ENCODE measurements at places on chromosomes 12 and 14. TPM values are rescaled to one million over a fixed set of nuclear protein-coding genes. Genes with fewer than 3 reads are reported as not detected.

RHEBL1 gene
- total RNA-seq: not detected

AMHR2 gene
- not detected for total RNA-seq

TAS2R30 gene
- total RNA-seq: 11.8 TPM

SLC24A4 gene
- total RNA-seq: 0.75 TPM

GRCh38 chr14:102930753-102931579 is 8.5 kb downstream of the AMN start:
- DNase-seq: no peak

DNA sequence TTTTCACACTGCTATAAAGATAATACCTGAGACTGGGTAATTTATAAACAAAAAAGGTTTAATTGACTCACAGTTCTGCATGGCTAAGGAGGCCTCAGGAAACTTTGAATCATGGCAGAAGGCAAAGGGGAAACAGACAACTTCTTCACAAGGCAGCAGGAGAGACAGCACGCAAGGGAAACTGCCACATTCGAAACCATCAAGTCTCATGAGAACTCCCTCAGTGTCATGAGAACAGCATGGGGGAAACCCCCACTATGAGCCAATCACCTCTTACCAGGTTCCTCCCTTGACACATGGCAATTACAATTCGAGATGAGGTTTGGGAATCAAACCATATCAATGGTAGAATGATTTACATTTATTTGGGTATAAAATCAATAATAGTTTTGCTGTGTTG is 558.5 kb downstream of the TMTC2 start:
- no peak for DNase-seq

DNA sequence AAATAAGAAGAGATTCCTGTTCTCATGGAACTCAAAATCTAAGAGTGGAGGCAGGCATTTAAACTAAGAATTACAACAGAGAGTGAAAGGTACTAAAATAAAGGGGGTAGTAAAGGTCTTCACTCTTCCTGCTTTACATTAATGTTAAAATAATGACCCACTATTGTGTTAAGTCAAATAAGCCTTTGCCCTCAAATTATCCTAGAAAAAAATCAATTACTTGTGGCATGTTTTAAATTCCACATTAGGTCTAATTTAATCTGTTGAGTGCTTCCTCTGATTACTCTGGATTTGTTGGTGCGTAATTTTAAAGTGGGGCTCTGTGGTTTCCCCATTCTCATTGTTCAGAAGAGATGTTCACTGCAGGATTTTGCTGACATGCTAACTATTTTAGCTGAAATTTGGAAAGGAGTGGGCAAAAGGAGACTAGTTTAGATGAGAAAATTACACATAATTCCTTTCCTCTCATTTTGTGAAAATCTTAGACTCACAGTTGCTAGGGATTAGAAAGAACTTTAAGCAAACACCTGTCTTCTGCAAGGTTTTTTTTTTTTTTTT is 35.5 kb downstream of the BTG1 start:
- DNase-seq: no peak

- DNase-seq: no peak
Observed at GRCh38 chr12:96585977-96586376, 96.6 kb downstream of the CFAP54 start.

GRCh38 chr14:75277008-75277814 is 1.4 kb upstream of the FOS start:
- peak; percentile 88 for DNase-seq

DNA sequence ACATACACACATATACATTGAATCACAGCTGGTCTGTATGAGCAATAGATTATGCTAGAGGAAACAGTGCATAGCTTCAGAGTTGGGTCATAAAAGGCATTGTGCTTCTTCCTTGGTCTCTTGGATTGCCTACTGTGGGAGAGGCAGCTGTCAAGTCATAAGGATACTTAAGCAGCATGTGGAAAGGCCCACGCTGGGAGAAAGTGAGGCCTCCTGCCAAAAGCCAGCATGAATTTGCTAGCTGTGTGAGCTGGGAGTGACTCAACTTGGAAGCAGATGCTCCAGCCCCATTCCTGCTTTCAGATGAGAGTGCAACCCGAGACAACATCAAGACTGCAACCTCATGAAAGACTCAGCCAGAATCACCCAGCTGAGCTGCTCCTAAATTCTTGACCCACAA is 311.9 kb upstream of the TBX3 start:
- DNase-seq: no peak

- DNase-seq: no peak
Observed at GRCh38 chr14:77640756-77641533, 24.5 kb upstream of the SPTLC2 start.

GRCh38 chr12:6626654-6627283 is 9.0 kb downstream of the LPAR5 start:
- DNase-seq: no peak

- no peak for DNase-seq
Observed at GRCh38 chr14:28482251-28483040, 284.1 kb upstream of the FOXG1 start.

- DNase-seq: no peak
Observed at GRCh38 chr14:99752486-99753121, 40.6 kb upstream of the EML1 start.

DNA sequence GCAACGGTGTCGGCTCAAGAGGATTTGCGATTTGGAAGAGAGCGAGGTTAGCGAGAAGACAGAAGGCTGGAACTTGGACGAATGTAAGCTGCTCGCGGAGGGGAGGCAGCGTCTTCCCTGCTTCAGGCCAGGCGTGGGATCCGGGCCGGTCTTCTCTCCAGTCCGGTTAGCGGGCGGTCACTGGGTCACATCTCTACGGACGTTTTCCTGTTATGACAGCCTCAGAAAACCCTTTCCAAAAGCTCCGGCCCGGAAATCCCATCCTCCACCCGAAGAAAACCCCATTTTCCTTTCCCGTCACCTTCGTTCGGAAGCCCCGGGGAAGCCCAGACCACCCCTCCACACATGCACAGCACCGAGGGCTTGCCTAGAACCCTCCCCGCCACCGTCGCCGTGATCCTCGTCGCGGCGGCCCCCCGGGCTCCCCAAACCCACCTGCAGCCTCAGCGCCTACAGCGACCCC is 268 bp downstream of the NDUFB1 start:
- no peak for DNase-seq

DNA sequence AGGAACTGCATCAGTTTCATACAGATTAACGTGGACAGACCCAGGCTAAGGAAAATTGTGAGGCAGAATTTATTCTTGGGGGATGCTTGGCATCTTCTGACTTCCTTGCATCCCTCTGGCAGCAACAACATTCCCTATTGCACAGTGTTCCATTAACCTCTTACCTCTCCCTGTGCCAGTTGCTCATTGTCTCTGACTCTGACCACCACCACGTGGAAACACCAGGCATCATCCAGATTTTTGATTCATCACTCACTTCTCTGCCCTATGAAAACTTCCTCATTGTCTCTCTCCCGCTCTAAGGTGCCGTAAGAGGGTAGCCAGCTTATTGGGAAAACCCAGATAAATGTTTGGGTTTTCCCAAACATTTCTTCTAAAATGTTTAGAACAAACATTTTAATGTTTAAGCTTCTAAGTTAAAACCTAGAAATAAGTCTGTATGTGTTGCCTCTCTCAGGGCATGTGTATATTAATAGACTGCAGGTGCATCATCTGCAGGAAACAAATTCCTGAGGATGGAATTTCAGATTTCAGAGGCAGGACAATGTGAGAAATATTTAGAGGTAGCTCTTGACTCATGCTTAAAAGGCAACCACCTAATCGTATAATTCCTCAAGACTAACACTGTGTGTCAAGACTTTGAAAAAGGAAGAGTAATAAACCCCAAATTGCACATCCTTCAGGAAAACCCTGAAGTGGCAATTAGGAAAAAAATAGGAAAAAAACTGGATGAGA is 64.5 kb upstream of the SLC35F4 start:
- DNase-seq: no peak

- no peak for DNase-seq
Observed at GRCh38 chr12:103844305-103844704, 3.3 kb upstream of the NT5DC3 start.

DNA sequence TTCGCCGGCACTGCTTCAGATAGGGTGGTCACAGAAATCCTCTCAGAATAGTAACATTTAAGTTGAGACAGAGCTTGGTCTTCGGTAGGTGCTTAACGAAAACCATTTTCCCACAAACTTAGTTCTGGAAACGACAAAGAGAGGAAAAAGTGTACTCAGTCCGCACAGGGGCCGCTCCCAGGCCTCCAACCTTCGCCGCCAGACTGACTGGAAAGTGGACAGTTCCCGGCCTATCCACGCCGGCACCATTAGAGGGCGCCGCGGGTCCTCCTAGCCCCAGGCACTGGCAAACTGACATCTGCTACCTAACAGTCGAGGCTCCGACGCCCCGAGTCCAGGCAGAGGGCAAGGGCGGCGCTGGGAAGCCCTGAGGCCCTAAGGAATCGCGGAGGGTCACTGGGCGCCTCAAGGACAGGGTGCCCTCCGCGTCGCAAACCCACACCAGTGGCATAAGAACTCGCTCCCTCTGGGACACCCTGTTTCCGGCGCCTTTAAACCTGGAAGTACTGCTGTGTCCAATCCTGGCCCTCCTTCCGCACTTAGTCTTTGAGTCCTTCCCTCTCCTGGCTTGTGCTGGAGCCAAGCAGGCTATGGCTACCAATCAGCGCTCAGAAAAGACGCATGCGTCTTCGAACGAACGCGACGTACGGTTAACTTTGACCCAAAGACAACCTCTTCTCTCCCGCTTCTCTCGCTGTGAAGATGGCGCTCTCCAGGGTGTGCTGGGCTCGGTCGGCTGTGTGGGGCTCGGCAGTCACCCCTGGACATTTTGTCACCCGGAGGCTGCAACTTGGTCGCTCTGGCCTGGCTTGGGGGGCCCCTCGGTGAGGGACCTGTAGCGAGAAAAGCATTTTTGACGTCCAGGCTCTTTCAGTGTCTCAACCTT is at the start of gene LETMD1:
TSS of gene LETMD1 (plus strand) at position 673 of the 886 bp plus-strand sequence. CDS start at position 703, 30 bp downstream.
- peak; percentile 96 for DNase-seq

- DNase-seq: no peak
Observed at GRCh38 chr14:24394275-24394674, 4.5 kb upstream of the NYNRIN start.

DNA sequence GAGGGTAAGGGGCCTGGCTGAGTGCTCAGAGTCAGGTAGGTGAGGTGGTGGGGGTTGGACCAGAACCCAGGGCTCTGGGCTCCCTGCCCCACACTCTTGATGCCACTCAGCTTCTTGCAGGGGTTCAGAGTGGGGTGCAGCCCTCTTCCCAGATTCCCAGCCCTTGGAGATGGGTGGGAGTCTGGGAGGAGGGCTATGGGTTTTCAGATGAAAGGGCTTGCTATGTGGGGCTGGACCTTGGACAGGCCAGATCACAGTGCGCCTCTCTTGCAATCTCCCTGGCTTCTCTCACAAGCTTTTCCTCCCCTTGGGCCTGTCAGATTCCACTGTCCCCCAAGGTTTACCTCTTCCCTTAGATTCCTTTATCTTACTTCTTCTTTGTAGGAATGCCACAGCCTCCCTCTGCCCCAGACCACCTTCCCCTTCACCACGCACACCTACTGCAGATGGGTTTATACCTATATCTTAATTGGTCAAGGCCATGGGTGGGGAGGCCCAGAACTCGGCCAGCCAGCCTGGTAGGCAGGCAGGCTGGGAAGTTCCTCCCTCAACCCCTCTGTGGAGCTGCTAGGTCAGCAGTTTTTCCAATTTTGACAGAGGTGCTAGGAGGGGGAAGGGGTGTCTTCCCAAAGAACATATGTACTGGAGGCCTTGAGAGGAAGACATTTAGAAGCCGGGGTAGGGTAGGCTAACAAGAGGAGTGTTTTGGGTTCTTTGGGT is 1.4 kb downstream of the NYNRIN start:
- DNase-seq: no peak

DNA sequence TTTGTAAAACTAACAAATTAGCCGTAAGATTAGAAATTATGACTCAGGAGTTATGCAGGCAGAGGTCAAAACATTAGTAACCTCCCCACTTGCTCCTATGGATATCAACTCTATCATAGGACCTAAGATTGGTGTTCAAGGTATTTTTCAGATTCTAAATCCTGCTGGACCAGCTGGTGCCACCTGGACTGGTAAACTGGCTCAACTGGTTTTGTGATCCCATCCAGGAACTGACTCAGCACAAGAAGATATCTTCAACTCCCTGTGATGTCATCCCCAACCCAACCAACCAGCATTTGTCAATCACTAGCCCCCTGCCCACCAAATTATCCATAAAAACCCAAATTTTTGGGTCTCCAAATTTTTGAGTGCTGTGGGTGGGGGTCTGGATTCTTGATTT is 98.1 kb upstream of the OR4E1 start:
- DNase-seq: no peak

DNA sequence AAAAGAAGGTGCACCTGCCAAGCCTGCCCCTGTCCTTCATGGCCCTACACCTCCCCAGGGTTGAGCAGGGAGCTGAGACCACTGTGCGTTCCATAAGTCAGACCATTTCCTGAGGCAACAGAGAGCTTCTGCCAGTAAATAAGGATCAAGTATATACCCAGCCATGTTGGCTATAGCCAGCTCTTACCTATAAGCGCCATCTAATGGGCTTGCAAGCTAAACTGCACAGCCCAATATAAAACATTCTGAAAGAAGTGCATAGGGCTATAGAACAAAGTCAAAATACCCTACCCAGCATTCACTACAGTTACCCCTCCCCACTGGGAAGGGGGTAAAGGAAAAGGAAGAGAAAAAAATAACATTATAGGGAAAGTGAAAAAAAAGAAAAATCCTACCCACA is 59.3 kb upstream of the SCAF11 start:
- no peak for DNase-seq

- DNase-seq: no peak
Observed at GRCh38 chr12:116818341-116818856, 62.8 kb downstream of the HRK start.

- DNase-seq: no peak
Observed at GRCh38 chr12:132046561-132046960, 96.8 kb downstream of the EP400 start.

DNA sequence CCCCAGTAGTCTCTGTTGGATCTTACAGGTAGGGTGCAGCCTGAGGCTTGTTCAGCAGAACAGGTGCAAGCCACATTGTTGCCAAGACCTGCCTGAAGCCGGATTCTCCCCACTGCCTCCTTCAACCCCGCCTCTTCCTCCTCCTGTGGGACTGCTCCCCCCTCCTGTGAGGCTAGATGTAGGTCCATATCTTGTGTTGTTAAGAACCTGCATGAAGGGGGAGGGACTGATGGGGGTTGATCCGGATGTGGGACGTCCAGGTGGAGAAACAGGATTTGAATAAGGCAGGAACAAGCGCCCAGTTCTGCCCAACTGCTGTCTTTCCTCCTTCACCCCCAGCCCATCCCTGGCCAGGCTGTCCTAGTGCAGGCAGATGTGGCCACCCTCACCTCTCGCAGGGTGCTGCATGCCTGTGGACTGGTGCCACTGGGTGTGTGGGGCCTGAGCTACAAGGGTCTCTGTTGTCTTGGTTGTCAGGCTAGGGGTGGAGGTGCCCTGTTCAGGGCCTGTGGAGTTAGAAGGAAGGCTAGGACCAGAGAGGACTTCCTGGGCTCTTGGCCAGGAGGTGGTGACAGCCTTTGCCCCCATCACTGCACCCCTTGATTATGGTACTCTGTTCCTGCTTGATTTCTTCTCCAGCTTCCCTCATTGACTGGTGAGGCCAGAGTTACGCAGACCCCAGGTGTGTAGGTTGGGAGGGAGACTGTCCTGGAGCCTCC is 1.4 kb downstream of the NR4A1 start:
- peak; percentile 81 for DNase-seq

Measured in ureter (tissue), 1 donor.